ENCODE measurements at places on chromosomes 11 and 22.

GRCh38 chr11:32829157-32829679 is 509 bp upstream of the PRRG4 start:
- no peak for DNase-seq

GRCh38 chr22:20651286-20651685 is 122.6 kb upstream of the SERPIND1 start:
- DNase-seq = no peak

DNA sequence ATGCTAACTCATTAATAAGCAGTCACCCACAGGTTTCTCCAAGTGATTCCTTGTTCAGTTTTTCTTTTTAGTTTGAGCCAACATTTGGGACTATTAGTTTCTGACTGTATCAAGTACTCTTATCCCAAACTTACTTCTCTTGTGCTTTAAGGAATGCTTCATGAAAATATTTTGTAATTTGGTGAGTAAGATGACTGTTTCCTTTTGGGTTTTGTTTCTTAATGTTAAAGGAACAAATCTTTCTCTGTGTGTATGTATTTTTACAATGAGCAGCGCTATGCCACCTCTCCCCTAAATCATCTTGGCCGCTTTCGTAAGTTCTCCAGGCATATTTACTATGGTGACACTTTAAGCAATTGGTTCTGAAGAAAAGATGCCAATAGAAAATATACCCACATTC is 72.4 kb downstream of the LDLRAD3 start:
- no peak for DNase-seq

DNA sequence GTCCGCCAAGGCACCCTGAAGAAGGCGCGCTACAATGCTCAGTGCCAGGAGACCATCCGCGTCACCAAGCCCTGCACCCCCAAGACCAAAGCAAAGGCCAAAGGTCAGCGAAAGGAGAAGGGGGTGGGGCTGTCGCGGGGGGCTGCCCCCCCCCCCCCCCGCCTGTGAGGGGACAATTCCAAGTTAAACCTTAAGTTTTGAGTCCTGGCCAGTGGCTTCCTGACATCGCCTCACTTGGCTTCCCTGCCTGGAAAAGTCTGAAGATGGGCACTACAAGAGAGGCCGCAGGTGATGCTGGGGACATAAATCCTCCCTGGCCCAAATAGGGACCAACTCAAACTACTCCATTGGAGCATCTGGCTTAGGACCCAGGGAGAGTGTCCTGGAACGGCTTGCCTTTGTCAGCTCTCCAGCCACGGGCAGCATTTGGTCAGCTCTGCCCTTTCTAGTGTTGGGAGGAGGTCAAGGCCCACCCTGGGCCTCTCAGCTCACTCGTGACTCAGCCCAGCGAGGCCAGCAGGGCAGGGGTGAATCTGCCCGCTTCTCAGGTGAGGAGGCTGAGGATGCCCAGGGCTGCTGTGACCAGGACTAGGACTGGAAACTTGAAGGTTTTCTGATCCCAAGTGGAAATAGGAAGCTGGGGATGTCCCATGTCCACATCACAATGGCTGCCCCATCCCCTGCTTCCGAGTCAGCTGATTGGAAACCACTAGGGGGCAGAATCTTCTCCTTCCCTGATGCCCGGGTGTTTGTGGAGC is 1.4 kb downstream of the MDK start:
- no peak for DNase-seq

DNA sequence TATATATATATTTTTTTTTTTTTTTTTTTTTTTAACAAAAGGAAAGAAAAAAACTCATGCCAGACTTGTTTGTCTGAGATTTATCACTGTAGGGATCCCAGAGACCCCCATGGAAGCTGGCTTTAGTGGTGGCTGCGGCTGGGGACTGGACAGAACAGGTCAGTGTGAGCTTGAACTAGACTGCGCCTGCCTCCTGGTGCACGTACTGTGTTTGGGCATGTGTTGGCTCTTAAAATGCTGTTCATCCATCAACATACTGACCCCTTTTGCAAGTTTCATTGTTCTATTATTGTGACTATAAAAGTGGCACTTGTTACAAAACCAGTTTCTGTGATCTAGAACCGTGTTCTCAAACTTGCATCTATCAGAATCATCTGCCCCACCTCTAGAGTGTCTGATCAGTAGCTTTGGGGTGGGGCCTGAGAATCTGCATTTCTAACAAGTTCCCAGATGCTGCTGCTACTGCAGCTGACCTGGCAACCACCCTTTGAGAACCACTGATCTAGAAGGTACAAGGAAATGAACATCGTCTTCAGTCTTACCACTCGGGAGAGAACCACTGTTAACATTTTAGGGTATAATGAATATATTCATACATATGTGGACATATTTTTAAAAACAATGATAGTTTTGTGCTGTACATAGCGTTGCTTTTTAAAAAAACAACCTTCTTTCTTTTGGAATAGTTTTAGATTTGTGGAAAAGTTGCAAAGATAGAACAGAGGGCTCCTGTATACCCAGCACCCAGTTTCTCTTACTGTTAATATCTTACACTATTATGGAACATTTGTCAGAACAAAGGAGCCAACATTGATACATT is 54.0 kb downstream of the ZNRF3 start:
- DNase-seq = no peak

Data from naive thymus-derived CD4-positive, alpha-beta T cell (primary cell).